ENCODE measurements at places on chromosomes 1 and 21.

- no peak for DNase-seq
These were observed 159.7 kb upstream of the NRIP1 start for GRCh38 chr21:15224346-15225086.

DNA sequence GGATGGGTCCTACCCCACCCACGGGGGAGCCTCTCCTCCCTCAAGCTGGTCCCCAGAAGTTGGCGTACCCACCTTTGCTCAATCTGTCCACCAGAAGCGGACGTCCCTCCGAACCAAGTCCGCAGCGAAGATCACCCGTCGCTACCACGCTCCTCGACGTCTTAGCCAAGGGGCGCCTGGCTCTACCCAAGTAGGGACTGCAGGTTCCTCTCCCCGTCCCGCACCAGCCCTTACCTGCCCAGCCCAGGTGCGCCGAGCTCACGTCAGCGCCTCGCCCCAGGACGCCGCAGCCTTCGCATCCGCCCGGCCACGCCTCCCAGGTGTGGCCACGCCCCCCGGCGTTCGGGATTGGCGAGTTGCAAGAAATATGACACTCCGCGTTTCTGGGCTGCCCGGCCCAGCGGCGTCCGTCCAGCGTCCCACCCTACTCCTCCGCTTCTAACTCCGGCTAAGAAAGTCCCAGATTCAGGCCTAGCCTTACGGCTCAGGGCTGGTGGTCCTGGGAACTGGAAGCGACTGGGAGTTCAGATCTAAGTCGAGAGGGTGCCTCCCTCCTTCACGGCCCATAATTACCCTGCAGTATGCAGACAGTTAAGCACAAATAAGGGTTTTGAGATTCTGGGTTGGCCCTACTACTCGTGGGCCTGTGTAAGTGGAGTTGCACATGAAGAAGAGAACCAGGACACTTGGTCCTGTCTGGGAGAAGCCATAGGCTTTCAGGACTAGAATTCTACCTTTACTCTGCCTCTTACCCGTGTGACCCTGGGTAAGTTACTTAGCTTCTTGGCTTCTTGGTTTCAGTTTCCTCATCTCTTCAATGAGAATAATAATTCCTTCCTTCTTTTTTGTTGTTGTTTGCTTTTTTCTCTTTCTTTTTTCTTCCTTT, at the start of gene IRF6:
IRF6 (minus strand) TSS at position 268 of the 886 bp plus-strand sequence. CDS start 4,729 bp downstream, outside the sequence.
- peak; percentile 94 for DNase-seq

GRCh38 chr1:19449454-19450228, 35.7 kb downstream of the CAPZB start:
- DNase-seq: no peak

- peak; percentile 14 for DNase-seq
These were observed 104.1 kb downstream of the KCNN3 start for GRCh38 chr1:154765970-154766369.

DNA sequence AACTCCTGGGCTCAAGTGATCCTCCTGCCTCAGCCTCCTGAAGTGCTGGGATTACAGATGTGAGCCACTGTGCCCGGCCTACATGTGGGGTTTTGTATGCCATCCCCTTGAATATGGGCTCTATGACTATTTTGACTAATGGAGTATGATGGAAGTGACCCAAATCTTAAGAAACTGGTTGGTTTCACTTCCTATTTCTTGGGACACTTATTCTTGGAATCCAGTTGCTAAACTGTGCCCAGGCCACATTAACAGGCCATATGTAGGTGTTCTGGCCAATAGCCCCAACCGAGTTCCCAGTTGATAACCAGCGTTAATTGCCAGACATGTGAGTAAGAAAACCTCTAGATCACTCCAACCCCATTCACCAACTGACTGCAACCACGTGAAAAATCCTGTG, 36.3 kb upstream of the CLIC4 start:
- DNase-seq: no peak

DNA sequence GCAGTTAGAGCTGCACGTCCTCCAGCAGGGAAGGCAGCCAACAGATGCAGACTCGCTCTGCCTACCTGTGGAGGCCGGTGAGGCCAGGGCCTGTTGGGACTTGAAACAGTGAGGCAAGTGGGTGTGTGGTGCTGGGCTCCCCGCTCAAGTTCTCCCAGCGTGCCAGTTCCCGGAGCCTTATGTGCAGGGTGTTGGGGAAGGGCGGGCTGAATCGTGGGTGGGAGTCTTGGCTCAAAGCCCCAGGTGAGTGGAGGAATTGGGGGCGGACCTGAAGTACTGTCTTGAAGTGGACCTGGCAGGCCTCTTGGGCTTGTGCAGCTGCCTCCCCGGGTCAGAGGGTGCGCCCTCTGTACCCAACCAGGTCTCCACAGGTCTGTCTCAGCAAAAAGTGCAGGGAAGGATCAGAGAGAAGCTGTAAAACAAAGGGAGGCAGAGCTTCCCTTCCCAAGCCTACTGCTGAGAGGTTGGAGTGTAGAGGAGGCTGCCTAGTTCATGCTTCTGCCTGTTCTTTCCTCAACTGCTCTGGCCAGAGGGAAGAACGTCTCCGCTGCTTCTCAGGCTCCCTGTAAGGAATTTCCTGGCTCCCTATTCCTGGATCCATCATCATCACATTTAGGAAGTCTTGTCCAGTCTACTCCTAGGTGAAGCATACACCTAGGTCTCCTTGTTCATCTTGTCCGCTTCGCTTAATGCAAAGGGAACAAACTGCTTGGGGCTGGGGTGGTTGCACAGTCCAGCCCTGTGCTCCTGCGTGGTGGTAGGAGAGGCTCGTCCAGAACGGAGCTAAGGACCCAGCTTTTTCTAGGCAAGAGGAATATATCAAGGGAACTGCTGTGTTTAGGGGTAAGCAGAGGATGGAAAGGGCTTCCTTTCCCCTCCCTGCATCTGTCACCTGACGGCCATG, 14.9 kb downstream of the UTP11 start:
- peak; percentile 83 for DNase-seq

DNA sequence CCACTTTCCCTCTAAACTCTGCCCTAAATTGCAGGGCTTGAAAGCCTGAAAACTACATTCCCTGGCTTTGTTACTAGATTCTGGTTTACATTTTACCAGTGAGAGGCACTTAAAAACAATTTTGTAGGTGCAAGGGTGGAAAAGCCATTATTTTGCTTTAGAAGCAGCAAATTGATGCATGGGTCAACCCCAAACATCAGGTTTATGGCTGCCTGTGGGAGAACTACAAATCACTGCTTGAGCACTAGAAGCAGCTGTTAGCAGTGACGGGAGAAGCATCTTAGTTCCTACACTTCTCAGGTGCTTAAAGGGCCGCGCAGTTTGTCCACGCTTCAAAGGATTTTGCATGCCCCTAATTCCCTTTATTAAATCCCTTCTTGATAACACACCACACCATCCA, 417.2 kb downstream of the PCP4 start:
- DNase-seq: no peak

DNA sequence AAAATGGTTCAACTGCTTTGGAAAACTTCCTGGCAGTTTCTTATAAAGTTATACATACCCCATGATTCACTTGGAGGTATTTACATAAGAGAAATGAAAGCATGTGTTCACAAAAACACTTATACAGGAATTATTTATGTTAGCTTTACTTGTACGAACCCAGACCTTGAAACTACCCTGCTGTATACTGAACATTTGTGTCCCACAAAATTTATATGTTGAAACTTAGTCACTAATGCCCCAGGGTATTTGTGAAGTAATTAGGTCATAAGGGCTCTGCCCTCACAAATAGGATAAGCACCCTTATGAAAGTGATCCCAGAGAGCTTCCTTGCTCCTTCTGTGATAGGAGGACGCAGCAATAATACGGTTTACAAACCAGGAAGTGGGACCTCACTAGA, 42.7 kb upstream of the B3GALT2 start:
- no peak for DNase-seq

DNA sequence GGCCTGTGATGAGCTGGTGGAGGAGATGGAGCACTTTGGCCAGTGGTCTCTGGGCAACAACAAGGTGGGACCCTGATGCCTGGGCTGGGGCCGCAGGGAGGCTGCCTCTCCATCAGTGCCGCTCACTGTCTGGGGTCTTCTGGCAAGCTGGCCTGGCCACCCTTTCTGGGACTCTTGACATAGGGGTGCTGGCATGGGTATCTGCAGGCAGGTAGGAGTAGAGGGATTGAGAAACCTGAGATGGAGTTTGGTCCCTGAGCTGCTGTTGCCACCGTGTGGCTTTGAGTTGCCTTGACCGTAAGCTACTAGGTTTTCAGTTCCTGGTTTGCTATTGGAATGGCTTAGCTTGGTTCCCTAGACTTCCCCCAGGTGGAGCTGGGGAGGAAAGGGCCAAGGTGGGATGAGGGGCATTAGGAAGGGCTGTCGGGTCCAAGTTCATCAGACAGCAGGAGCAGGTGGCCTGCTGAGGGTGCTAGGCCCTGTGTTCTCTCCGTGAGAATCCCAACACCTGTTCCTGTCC, 13.2 kb upstream of the MFN2 start:
- peak; percentile 64 for DNase-seq

Measured in NCI-H345 (cell line).